Aorta (tissue), 5 donors: ENCODE measurements at places on chromosomes 3 and 15.

DNA sequence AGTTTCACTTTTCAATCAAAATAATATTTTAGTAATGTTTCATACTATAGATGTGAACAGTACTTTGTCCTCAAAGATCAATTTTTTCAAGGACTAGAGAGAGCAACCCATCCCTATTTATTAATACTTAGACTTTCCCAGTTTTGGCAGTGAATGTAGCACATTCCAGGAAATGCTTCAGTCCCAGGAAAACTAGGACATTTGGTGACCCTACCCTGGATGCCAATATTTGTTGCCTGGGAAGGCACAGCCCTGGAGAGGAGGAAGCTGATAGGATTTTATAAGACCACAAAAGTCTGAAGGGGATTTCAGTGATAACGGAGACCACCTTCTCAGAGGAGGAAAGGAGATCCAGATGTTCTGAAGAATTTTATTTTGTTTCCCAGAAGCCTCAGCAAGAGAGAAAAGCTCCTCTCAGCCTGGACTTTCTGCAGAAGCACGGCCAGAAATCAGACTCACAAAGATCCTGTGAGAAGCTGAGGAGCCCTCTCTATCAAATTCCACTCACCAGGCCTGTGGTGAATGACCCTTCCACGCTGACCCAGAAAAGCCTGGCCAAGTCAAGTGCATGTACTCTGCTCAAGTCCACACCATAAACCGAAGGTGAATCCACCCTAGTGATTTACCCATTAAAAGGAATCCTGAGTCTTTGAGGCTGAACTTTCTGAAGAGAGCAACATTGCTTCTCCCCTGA is 87.7 kb upstream of the ABHD17C start:
- DNase-seq: no peak

DNA sequence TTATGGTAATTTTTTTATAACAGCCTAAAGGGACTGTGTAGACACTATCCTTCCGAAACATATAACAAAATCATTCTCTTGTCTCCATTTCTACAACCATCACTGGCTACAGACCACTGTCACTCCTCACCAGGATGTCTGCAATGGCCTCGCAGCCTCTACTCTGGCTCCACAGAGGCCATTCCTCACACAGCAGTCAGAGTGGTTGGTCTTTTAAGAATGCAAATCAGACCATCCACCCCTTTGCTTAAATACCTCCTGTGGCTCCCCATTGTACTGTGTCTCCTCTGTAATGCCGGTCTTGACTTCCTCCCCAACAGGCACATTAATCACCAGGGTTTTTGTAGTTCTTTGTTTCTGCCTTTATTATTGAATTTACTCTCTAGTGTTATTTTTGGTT is 344.8 kb downstream of the ERC2 start:
- DNase-seq: no peak

- no peak for DNase-seq
These were observed 17.4 kb upstream of the EIF3J start for GRCh38 chr15:44519537-44519936.

DNA sequence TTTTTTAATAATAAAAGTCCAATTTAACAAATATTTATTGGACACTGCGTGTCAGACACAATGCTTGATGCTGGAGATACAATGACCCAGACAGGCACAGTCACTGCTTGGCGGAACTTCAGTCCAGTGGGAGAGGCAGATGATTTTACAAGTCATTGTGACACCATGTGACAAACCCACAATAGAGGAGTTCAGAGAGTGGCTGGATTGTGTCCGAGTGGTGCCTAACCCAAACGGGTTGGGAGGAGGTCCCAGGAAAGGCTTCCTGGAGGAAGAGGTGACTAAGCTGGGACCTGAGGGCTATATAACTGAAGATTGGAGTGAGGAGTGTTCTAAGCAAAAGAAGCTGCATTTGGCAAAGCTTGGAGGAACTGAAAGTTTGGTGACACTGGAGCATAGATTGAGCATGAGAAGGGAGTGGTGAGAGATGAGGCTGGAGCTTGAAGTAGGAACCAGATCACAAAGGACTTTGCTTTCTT is 41.4 kb downstream of the CRTC3 start:
- DNase-seq: no peak

- peak; percentile 77 for DNase-seq
These were observed 38.5 kb downstream of the PYDC2 start for GRCh38 chr3:191499307-191500080.

DNA sequence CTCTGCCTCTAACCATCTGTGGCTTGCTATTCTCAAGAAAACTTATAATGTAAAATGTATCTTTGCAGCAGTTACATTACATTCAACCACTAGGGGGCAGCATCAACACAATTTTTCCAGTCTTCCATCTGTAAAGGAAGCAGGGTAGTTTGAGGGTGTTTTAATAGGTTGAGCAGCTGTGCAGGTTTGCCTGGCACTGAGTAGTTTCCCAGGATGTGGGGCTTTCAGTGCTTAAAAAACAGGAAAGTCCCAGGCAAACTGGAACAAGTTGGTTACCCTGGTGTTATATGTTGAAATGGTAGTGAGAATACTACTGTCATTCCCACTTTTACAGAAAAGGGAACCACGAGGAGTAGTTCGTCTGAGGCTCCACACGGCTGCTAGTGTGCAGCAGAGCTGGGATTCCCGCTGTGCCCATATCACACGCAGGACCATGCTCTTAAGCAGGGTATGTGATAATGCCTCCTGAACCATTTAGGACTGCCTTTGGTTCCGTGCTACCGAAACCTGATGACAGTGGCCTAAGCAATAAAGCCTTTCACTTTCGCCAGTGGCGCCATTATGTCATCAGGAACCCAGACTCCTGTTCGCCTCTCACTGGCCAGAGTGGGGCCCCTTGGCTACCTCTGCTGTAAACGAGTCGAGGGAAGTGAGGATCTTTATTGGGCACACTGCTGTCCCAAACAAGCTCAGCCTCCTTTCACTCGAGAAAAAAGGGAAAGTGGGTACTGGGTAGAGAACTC is 64.7 kb upstream of the ZBTB38 start:
- no peak for DNase-seq

DNA sequence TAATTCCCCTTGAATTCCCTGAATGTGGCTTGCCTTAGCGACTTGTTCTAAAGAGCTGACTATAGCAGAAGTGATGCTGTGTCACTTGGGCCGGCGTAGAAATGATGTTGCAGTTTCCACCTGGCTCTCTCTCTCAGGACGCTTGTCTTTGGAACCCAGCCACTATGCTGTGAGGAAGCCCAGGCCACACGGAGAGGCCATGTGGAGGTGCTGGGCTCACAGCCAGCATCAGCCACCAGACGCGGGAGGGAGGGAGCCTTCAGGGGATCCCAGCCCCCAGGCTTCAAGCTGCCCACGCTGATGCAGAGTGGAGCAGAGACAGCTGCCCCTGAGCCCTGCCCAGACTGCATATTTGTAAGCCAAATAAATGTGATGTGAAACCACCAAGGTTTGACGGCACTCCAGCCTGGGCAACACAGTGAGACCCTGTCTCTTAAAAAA is 18.6 kb downstream of the RNU5B-1 start:
- DNase-seq: no peak

- DNase-seq: no peak
These were observed 42.6 kb upstream of the POLG start for GRCh38 chr15:89377024-89377841.

DNA sequence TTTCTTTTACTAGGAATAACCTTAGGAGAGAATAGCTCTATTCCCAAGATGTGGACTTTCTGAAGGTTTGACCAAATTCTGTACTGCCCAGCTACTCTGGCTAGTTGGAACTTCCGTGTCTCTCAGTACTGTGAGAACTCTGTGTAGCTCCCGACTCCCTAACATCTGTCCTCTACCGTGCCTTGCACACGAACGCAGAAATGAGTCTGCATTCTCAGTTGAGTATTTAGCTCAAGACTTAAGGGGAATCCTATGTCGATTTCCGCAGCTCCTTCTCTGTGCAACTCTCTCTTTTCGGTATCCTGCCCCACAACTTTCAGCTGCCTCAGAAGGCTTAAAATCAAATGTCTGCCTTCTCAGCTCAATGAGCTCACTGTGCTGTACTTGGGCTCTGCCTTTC is 86.7 kb upstream of the EPHB3 start:
- DNase-seq: no peak

DNA sequence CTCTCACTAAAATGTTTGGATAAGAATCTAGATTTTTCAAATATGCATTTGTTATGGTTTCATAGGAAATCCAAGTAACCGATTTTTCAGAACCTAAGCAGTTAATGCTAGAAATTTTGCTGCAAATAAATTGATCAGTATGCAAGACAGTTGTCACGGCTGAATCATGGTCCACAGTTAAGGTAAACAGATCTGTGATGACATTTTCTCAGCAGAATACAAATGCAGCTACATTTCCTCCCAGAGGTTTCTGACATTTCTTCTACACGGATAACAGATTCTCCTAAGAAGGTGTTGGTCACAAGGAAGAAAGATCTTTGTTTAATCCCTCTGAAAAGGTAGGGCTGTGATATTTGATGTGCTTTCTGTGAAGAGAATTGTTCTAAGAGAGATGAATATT is 36.9 kb downstream of the ARNT2 start:
- DNase-seq: no peak

DNA sequence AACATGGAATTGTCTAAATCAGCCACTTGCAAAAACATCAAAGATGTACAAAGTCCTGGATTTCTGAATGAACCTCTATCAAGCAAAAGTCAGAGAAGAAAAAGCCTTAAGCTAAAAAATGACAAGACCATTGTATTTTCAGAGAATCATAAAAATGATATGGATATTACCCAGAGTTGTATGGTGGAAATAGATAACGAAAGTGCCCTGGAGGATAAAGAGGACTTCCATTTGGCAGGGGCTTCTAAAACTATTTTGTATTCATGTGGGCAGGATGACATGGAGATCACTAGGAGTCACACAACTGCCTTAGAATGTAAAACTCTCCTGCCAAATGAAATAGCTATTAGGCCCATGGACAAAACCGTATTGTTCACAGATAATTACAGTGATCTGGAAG is 29.3 kb downstream of the KNL1 start:
- DNase-seq: no peak

DNA sequence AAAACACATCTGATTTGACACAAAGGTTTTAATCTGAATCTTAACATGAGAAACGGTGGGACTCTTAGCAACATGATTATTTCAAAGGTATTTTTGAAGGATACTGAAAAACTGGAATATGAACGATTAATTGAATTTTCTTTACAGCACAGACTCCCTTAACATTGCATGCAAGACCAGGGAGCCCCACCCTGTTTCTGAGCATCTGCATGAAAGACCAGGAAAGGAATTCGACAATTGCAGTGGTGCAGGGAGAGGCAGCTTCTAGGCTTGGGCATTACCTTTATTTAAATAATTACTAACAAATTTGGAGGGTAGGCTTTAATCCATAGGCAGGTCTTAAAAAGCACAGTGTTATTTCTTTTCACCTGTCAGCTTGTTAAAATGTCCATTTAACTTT is 240.6 kb upstream of the TOPAZ1 start:
- no peak for DNase-seq

GRCh38 chr3:4284865-4285264 is 18.3 kb upstream of the SETMAR start:
- DNase-seq: no peak

- DNase-seq: no peak
These were observed 131.6 kb downstream of the STAC start for GRCh38 chr3:36511791-36512486.

DNA sequence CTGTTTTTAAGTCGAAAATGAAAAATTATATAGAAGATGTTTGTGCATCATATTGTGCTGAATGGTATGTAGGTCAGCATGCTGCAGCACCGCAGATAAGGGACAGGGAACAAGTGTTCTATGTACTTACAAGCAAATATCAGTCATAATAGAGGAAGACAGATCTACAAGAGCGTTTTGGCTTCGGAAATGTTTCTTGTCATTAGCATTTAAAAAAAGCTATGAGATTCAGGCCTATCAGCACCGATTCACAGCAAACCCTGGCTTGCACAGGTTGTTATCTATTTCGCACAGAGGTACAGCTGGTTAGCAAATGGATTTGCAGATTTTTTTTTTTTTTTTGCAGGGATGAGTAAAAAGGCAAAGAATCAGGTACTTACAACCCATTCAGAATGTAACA is 204.2 kb upstream of the TBC1D5 start:
- DNase-seq: no peak

DNA sequence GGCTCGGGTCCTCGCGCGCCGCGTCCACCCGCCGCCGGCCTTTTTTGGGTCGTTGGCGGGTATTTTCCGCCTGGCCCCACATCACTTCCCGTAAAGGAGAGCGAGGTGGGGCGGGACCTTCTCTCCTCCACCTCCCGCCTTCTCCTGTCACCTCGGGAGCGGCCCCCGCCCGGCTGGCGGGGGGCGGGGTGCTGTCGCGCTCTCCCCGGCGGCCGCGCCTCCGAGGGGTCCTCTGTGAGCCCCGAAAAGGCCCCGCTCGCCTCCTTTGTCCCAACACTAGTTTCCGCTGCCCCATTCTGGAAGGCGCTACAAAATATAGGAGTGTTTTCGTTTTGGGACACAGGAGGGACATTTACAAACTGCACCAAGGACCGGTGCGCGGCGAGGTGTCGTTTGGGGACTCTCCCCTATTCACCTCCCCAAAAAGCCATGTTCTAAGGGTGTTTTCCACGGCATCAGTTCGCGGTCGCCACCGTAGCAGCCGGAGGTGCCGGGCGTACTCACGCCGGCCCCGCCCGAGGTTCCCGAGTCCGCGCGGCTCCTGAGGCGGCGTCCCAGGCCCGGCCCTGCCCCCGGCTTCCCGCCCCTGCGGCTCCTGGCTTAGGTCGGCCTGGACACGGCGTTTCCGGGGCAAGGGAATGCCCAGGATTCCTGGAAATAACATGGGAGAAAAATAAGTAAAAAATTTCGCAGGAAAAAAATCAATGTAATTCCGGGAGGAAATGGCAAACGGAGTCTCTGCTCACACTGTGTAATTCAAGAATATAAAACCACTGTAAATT is at the start of gene RAB27A:
TSS of gene RAB27A (minus strand) at position 68 of the 782 bp plus-strand sequence. CDS start 54,879 bp downstream, outside the sequence.
- peak; percentile 84 for DNase-seq

DNA sequence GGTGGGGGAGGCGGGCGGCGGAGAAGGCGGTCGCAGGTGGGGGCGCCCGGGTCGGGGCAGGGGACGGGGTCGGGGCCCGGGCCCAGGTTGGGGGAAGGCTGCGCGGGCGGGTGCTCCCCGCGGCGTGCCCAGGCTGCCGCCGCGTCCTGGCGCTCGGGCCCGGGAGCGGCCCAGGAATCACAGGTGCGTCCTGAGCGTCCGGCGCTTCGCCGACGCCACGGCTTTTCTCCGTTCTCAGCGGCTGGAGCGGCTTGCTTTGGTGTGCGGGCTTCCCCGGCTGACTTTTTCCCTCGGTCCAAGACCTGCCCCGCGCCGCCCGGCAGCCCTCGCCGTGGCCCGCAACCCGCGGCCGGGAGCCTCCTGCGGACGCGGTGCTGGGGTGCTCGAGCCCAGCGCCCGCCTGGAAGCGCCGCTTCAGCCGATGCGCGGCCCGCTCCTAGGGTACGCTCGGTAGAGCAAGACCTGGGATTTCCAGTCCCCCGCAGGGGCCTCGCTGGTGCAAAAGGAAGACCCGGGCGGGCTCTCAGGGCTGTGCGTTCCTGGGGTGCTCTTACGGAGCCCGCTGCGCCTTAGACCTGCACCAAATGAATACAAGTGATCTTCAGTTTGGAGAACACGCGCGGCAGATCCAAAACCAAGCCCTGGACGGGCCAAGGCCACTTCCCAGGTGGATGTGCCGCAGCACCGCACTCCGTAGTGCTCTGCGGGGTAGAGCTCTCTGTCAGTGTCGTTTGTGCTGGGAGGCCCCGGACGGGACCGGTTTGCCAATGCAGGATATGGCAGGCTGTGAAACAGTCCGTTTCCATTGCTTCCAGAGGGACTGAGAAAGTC is 639 bp downstream of the NIPA1 start:
- DNase-seq: no peak

GRCh38 chr3:169389925-169390253 is 273.6 kb downstream of the MECOM start:
- no peak for DNase-seq
